NCI-H2227 treated with DMSO at 0.1 percent for 48 hours (cell line): ENCODE measurements at places on chromosomes 16 and 17.

- no peak for DNase-seq
These were observed 7.0 kb upstream of the TRIM47 start for GRCh38 chr17:75885431-75885830.

GRCh38 chr16:66220702-66221101, 145.8 kb upstream of the CDH5 start:
- DNase-seq, result no peak

DNA sequence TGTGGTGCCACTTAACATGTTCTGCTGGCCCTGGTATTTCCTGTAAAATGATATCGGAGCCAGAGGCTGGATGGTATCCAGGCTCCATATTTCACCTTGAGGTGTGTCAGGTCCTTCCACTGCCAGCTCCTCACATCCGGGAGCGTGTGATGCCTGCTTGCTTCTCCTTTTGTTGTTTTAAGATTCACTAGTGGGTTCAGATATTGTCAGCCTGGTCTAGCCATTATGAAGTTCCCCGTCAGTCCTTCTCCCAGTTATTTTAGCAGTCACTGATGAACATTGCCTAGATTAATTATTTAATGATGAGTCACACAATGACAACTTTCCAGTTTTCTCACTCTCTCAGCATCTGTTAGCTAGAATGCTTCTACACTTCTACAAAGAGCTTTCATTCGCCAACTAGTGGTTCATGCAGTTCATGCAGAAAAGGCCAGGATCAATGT, 11.3 kb downstream of the DNAAF1 start:
- no peak for DNase-seq

DNA sequence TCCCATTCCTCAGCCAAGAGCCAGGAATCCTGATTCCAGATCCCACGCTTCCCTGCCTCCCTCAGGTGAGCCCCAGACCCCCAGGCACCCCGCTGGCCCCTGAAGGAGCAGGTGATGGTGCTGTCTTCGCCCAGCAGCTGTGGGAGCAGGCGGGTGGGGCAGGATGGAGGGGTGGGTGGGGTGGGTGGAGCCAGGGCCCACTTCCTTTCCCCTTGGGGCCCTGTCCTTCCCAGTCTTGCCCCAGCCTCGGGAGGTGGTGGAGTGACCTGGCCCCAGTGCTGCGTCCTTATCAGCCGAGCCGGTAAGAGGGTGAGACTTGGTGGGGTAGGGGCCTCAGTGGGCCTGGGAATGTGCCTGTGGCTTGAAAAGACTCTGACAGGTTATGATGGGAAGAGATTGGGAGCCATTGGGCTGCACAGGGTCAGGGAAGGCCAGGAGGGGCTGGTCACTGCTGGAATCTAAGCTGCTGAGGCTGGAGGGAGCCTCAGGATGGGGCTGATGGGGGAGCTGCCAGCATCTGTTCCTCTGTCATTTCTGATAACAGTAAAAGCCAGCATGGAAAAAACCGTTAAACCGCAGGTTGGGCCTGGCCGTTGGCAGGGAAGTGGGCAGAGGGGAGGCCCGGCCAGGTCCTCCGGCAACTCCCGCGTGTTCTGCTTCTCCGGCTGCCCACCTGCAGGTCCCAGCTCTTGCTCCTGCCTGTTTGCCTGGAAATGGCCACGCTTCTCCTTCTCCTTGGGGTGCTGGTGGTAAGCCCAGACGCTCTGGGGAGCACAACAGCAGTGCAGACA, at the start of gene SPN:
Gene SPN, plus strand, starts transcription at position 232 of the 791 bp plus-strand sequence. Its CDS starts 482 bp downstream, at position 714.
- no peak for DNase-seq

DNA sequence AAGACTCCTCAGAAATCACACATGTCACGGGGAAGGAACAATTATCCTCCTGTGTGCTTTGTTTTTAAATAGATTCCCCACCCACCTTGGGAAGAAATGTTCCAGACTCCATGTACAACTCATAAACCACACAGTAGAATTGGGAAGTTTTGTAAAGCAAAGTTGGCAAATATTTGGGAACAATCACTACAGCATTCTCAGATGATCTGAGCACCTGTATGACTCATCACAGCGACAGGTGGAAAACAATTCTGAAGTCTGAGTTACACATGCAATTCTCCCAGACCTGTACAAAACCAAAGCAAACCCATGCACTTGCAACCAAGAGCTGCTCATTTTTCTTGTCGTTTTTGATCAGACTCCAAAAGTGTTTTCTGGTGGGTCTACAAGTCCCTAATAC, 14.4 kb upstream of the MYLK3 start:
- DNase-seq, result no peak

DNA sequence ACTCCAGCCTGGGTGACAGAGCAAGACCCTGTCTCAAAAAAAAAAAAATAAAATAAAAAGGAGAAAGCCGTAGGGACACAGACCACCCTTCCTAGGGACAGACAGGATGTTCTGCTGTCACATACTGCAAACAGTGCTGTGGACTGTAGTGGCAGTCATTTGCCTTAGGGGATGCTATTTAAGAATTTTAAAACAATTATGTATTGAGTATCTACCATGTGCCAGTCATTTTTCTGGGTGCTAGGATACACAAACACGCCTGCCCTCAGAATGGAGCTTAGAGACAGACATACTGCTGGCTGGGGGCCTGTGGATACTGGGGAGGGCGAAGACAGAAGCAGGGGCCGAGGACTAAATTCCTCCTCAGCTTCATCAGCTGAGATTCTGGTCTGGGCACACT, 45.5 kb downstream of the MRC2 start:
- DNase-seq, result no peak

DNA sequence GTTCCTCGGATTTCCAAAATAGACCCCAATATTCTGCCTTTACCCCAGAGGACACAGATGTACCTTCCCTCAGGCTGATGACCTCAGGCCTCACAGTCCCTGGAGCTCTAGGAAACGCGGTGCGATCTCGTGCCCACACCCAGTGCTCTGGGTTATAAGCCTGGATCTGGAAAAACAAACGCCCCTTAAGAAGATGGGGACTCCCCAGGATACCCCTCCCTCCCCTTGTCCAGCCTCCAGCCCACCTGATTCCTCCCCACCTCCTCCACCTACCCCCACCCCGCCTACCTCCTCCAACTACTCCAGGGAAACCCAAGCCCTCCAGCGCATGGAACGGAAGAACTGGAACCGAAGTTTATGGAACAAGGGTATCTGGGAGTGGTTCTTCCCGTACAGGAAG, 19.1 kb downstream of the PRR11 start:
- DNase-seq, result no peak

DNA sequence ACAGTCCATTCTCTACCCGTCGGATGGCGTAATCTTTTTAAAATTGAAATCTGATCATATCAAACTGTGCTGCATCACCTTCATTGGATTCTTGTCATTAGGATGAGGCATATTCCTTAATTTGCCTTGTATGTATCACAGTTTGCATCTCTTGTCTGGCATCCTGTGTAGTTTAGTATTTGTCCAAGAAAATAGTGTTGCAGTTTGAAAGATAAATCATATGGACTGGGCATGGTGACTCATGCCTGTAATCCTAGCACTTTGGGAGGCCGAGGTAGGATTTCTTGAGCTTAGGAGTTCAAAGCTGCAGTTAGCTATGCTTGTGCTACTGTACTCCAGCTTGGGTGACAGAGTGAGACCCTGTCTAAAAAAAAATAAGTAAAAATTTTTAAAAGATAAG, 5.8 kb upstream of the RSL1D1 start:
- no peak for DNase-seq

- DNase-seq, result no peak
These were observed at the start of gene CENPV for GRCh38 chr17:16353317-16354174. CENPV (minus strand) TSS chr17:16353469; CDS start chr17:16353436, 33 bp downstream.

DNA sequence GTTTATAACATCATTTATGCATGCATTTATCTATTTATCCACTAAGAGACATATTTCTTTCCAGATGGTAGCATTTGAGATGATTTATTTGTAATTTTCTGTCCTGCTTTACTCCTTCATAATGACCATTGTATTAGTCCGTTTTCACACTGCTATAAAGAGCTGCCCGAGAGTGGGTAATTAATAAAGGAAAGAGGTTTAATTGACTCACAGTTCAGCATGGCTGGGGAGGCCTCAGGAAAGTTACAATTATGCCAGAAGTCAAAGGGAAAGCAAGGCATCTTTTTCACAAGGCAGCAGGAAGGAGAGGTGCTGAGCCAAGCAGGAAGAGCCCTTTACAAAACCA, 28.6 kb downstream of the TRIM25 start:
- DNase-seq, result no peak

DNA sequence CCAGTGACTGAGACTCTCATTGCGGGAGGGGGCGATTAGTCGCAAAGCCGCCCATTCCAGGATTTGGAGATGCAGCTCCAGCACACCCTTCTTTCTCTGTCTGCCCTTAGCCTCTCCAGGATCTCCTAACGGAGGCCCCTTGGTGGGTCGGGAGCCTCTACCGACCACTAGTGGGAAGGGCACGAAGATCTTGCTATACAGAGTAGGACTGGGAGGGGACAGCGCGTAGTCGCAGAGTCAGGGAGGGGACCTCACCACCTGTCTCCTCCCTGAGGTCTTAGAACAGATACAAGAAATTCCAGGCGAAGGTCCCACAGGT, 588 bp upstream of the SMTNL2 start:
- no peak for DNase-seq

DNA sequence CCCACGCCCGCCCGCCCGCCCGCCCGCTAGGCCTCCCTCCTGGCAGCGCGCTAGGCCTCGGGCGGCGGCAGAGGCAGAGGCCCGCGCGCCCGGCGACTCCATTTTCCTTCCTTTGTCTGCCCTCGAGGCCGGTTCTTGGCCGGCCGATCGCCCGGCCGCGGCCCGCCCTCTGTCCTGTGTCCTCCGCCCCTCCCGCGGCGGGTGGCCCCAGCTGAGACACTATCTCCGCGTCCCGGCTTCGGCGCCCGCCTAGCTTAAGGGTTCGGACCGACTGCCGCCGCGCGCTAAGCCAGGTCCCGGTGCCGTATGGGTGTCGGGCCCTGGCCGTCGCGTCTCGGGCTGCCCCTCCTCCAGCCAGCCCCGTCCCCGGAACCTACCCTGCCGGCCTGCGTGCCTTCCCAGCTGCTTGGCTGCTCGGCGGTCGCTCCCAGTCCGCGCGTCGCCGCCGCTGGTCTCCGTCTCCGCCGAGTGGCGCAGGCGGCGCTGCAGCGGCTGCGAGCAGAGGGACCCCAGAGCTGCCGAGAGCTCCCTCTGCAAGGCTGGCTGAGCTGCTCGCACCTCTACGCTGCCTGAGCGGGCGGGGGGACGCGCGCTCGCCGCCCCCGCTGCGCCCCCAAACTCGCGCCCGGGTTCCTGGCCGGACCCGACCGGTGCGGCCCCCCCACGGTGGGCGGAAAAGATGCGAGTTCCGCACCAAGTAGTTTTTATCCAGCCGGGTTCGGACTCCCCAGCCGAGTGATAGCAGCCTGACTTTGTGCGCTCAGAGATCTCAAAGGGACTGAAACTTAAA, 787 bp downstream of the CTCF start:
- no peak for DNase-seq

GRCh38 chr16:8929086-8929748, 34.5 kb downstream of the USP7 start:
- no peak for DNase-seq

DNA sequence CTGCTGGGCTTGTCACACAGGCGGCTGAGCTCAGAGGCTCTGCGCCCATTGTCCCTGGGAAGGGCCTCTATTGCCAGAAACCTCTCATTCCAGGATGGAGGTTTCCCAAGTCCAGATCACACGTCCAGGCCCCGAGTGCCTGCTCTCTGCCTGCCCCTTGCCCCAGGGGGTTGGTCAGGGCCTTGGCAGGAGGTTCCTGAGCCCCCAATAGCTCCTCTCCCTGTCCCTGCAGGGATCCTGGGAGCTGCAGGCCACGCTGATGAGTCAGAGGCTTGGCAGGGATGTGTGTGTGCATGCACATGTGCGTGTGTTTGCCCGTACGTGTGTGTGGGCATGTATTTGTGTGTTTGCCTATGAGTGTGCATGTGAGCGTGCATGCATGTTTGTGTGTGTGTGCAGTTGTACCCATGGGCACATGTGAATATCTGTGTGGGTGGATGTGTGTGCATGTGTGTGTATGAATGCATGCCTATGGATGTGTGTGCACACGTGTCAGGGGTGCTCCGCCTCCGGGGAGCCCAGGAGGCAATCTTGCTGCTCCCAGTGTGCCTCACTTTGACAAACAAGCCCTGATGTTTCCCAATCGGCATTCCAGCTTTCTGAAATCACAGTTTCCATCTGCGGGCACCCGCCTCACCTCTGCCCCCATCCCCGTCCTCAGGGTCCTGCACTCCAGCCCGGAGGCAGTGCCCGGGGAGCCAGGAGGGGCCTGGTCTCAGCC, 98.4 kb upstream of the GSE1 start:
- no peak for DNase-seq

GRCh38 chr16:554640-555365, 5.4 kb upstream of the PRR35 start:
- no peak for DNase-seq

DNA sequence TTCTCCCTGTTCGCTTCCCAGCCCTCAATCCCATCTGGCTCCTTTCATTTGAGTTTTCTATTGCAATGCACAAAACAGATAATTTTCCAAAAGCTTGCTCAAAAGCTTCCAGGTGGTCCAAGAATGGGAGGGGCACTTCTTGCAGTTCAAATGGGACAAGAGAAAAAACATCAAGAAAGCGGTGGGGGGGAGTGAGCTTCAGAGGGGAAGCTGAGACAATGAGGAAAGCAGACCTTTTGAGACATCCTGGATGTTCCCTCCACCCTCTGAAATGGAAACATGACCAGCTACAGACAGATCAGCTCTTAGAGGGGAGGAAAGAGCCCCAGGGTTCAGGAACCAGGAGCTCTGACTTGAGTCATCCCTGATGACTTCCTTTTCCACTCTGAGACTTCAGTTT, 368.2 kb downstream of the SLC39A11 start:
- DNase-seq, result no peak

- DNase-seq, result no peak
These were observed 6.7 kb upstream of the IRX5 start for GRCh38 chr16:54923988-54924387.

GRCh38 chr17:14334919-14335318, 34.0 kb downstream of the HS3ST3B1 start:
- no peak for DNase-seq

DNA sequence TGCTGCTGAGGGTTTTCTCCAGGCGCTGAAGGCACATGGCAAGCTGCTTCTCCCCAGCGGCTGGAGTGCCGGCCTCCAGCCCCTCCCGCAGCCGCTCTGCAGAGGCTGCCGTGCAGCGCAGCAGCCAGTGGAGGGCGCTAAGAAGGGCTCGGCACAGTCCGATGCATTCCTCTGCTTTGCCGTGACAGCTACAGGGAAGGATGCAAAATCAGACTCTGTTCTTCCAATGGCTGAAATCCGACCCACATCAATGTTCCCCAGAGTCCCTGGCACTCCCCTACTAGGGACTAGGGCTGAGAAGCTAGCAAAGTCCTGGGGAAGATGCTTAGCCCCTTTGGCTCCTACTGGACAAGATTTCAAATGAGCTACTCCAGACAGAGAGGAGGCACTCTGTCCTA, 19.0 kb downstream of the MED24 start:
- DNase-seq, result peak; percentile 35

GRCh38 chr16:87447323-87447722, 45.5 kb downstream of the ZCCHC14 start:
- DNase-seq, result no peak
